GM04504 (cell line): ENCODE measurements at places on chromosomes 11 and 22.

DNA sequence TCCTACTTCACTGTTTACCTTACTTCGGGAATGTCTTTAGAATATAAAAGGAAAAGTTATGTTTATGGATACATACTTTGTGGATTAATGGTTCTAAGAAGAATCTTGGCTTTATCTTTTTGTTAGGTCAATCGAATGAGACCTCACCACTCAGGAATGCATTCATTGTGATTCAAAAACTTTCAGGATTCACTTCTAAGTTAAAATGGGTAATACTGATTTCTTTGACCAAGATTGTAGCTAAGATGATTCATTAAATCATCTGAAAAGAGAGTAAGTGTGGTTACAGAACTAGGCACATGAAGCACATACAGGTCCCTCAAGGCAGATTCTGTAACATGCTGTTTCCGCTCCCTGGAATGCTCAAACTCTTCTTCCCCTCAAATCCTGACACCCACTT is 716.4 kb downstream of the KCNA4 start:
- DNase-seq = peak; percentile 11

DNA sequence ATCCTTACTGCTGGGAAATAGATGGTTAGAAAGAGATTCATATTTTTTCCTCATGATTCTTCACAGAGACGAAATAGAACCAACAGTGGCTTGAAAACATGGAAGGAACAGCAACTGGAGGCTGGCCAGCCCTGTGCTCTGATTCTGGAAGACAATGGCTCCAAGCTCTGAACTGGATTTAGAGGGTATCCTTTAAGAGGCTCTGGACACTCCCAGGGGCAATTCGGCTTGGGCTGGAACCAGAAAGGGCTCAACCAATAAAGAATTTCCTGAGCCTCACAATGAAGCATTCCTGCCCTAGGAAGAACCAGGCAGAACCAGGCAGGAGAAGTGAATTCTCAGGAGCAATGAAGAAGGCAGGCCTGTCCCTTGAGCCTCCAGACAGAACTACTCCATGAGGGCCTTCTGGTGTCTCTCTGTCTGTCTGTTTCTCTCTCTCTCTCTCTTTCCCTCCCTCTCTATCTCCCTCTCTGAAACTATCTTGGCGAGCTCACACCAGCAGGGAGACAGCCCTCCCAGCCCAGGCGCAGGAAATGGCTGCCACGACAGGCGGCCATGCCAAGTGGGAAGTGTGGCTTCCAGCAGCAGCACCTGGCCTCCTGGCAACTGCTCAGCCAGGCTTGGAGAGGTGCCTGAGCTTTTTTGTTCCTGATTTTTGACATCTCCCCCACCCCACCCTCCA is 93.3 kb downstream of the RCN1 start:
- no peak for DNase-seq

- DNase-seq = peak; percentile 54
Observed at GRCh38 chr11:26753723-26754504, 32.1 kb upstream of the SLC5A12 start.

DNA sequence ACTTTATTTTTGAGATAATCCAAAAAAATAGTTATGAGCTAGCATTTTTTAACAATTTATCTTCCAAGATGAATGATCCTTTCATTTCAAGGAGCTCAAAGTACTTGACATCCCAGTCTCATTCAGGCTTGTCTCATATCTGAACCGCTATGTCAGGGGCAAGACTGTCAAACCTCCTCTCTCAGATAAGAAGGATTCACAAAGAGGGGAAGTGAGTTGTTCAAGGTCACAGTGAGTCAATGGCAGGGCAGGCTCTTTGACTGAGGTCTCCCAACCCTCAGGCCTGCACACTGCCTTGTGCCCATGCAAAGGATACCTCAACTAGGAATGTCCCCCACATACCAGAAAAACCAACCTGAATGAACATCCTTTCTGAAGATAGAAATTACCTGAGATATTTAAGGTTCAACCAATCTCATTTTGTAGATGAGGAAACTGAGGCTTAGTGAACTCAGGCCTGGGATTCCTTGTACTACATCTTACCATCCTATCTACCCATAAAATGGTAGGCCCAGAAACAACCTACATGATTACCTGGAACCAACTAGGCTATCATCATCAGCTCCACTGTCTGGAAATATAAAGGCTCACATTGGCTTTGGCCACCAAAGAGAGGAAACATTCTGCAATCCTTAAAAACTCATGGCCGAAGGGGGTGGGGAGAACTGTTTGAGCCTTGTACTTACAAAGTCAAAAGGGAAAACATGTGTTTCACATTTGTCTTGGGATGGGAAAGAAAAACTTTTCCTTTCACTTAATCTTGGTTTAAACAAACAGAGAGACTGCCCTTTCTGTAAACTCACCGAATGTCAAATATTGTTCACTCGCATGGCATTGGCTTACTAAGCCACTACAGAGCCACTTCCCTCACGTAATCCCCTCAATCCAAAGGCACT is 51.1 kb downstream of the LIF start:
- DNase-seq = no peak

DNA sequence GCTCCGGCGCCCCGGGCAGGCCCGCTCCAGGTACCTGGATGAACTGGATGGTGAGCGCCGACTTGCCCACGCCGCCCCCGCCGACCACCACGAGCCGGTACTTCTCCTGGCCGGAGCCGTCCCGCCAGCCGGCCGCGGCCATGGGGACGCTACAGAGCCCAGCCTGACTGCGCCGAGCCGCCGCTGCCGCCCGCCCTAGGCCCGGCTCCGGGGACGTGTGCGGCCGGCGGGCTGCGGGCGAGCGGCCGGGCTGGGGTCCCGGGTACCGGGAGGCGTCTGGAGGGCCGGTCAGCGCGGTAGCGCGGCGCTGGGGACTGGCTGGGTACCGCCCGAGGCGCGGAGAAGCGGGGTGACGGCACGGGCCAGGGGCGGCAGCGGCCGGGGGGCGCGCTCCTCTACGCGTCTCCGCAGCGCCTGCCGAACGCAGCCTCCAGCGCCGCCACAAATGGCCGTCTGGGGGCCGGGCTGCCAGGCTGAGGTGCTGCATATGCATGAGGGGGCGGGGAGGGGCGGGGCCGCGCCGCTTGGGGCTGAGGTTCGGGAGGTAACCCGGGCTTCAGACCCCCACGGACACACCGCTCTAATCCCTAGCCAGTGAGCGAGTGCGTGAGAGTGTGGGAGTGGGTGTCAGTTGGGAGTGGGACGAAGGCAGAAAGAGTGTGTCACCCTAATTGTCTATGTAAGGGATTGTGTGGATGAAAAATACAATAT is at the start of gene RRAS2:
Gene RRAS2, minus strand, starts transcription at position 455 of the 711 bp plus-strand sequence. Its CDS starts 313 bp downstream, at position 142.
- DNase-seq = no peak

GRCh38 chr11:121105063-121105480 is 4.0 kb downstream of the TECTA start:
- DNase-seq = peak; percentile 14

DNA sequence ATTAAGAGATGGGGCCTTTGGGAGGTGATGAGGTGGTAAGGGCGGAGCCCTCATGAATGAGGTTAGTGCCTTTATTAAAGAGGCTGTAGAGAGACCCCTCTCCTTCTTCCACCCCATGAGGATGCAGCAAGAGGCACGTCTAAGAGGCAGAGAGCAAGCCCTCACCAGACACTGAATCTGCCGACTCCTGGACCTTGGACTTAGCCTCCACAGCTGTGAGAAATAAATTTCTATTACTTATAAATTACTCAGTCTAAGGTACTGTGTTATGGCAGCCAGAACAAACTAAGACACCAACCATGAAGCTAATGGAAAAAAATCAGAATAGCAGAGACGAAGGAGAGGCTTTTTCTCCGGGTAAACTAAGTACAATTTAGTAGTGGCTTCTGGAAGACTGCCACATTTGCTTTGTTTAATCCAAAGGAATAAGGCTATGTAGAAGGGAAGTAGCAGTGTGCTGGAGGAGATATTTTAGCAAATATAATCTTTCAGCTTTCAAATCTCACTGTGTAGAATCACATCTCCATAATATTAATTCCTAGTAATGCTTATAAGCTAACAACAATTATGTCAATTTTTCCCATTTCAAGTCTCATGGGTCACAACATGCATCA is 12.3 kb upstream of the SIK2 start:
- no peak for DNase-seq

DNA sequence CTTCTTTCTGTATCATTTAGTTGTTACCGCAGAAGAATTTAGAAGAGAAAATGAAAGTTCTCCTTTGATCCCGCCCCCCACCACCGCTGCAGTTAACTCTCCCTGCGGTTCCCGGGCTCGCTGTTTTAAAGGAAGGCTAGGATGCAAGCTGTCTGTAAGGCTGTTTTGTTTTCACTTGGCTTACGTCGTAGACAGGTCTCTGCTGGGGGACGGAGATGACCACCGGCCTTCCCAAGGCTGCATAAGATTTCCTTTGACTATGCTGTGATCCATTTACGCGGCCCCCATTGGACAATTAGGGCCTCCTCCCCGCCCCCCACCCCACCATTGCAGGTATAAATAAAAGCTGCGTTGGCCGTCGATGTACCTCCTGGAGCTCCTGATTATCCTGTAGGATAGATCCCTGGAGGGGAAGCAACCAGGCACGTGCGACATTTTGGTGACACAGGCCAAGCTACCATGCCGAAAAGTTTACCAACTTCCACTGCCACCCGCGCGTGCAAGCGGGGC is 1.4 kb upstream of the CPT1A start:
- no peak for DNase-seq

DNA sequence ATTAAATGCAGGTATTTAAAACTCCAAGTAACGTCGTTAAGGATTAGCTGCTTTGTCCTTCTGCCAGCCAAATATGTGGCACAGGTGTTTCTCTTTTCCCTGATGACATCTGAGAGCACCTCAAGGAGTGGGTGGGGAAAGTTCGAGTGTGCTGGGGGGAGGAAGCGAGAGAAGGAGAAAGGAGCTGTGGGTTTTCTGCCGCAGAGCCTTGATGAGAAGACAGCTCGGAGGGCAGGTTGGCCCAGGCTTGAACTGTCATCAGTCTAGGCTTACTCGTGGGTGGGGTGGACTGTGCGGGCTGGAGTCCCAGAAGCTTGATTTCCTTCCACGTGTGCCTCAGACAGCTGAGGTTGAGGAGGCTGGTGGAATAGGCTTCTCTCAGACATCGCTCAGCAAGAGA is 15.2 kb upstream of the SORL1-AS1 start:
- DNase-seq = no peak

DNA sequence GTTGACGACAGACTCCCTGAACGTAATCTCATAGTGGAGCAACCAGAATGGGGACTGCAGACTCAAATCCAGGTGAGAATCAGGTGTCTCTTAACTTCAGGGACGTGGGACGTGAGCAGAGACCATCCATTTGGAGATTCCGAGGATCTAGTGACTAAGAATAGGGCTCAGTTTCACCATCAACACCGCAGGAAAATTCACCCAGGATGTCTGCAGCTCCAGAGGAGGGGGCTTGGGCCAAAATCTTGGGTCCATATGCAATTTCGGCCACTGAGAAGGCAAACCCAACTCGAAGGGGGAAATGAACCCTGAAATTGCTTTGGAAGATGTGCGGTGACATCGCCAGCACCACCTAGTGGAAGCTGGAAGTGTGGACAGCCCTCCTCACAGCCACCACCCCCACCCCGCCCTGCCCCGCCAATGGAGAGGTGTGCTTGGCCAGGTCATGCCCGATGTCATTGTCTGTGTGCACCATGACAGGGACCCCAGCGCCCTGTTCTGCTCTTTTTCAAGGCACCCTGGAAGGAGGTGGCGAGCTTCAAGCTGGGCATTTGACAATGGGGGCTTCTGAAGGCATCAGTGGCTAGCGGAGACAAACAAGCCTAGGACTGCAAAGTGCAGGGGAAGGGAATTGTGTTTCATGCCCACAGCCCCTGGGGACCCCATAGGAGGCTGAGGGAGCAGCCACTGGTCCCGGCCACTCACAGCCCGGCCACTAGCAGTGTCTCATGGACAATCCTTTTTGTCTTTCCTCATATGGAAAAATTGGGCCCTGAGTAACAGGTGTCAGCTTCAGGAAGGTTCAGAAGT is 24.8 kb downstream of the APOL1 start:
- DNase-seq = no peak

- DNase-seq = no peak
Observed at GRCh38 chr11:35618497-35619115, 346 bp downstream of the FJX1 start.

DNA sequence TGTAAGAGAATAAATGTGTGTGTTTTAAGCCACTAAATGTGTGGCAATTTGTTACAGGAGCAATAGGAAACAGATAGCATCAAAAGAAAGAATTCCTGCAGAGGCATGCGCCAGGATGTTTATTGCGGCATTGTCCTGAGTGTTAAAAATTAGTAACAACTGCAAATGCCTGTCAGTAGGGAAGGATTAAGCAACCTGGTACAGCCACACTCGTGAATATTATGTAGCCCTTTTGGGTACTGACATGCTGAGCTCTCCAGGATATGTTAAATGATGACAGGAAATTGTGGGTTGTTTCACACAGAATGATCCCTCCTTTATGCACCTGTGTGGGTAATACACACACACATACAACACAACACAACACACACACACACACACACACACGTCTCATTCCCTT is 69.7 kb upstream of the MYOD1 start:
- DNase-seq = no peak

- DNase-seq = no peak
Observed at GRCh38 chr11:126575849-126576248, 220.4 kb downstream of the ST3GAL4 start.

- no peak for DNase-seq
Observed at GRCh38 chr11:30174265-30175020, 56.4 kb upstream of the FSHB start.

- DNase-seq = no peak
Observed at GRCh38 chr22:48950151-48950915, 877.3 kb downstream of the BRD1 start.

DNA sequence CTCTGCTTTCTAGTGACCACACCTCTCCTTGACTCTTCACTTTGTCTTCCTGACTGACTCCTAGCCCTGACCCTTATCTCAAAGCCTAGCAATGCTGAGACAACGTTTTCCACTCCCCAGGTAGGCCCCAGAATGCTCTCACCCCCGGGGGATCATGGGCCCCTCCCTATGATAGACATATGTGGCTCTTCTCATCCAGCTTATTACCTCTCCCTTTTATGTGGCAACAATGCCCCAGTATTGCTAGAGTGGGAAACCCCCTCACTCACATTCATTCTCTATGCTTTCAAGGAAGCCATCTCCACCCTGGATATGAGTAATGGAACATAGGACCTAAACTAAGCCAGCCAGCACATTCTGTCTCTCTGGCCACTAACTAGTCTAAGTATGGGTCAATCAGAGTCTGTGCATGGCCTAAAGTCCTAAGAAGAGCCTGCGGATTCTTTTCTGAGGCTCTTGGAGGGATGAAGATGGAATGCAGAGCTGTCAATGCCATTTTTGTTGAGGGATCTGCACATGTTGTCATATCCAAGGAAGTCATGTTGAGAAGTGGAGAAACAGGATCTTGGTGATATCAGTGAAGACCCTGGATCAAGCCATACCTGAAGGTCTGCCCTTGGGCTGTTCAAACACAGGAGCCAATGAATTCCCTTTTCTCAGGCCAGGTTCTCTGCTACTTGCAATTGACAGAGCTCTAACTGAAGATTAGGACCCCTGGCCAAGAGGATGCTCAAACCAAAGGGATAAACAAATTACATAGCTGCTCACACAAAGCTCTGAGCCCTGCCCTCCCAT is 79.8 kb upstream of the GRK3 start:
- DNase-seq = no peak

DNA sequence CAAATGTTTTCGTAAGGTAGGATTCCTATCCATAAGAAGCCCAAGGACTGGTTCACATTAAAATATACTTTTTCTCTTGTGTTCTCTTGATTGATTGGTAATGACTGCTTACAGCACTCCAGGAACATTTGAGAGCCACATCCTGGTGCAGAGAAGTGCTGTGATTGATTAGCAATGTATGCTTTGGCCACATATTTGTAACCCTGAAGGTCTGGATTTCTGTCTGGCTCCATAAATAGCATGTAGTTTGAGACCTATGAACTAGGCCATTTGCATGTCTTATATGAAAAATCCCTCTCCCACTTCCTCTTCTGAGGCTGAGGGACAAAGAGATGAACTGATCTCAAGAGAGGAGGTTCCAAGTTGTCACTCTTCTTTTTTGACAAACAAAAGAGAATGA is 49.3 kb upstream of the CD44 start:
- DNase-seq = no peak
